ENCODE measurements at places on chromosomes 13 and 19. TPM values are rescaled to one million over a fixed set of nuclear protein-coding genes. Genes with fewer than 3 reads are reported as not detected.

Gene PEG3
- 9.9 TPM for total RNA-seq

Gene CD37
- 33.0 TPM for total RNA-seq

Gene RNU6-9
- not detected for total RNA-seq

DNA sequence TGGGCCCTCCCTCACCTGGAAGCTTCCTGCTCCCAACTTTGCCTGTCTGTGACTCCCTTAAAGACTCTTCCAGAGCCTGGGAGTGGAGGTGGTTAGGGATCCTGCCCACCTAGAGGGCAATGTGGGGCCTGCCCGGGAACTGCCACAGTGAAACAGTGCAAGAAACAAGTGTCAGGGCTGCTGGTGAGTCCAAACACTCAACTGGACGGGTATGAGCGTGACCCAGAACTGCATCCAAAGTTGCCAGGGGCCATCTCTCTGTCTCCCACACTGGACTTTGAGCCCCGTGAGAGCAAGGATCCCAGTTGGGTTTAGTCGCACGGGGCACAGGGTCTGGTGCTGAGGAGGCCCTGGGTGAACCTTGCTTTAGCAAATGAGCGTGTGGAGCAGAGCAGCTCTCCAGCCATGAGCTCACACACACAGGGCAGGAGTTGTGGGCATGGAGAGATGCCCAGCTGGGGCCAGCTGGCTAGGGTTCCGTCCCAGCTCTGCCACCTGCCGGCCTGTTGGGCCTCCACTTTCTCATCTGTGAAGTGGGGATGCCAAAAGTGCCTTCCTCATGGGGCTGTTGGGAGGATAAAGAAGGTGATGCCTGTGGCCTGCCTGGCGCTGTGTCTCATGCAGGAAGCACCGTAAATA lies 2.8 kb upstream of the NUMBL start:
- H3K27ac ChIP-seq, result no peak overlapping the region
- no peaks in the 10 kb centered on the region for H3K27me3 ChIP-seq
- no peak overlapping the region for H3K4me3 ChIP-seq

GRCh38 chr13:23740002-23740401 lies 149.2 kb downstream of the MIPEP start:
- no peak overlapping the region for H3K4me3 ChIP-seq
- H3K27ac ChIP-seq, result no peak overlapping the region
- no peaks in the 10 kb centered on the region for H3K27me3 ChIP-seq
- H3K36me3 ChIP-seq, result no peaks in the 10 kb centered on the region
- H3K4me1 ChIP-seq, result no peaks in the 10 kb centered on the region
- no peak for DNase-seq

DNA sequence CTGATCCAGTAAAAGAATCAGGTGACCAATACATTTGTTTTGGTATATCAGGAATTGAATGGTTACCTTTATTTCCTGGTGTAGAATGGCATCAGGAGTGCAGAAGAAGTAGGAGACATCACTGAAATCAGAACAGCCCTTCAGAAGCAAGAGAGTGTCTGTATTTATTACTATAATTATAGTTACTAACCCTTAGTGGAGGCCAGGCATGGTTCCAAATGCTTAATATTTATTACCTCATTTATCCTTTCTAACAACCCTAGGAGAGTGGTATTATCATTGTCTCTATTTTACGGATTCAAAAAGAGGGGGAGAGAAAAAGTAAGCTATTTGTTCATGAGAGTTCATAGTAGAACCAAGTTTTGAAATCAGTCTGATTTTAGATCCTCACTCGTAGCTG lies 1292.9 kb downstream of the PCDH9 start:
- no peaks in the 10 kb centered on the region for H3K36me3 ChIP-seq
- no peaks in the 10 kb centered on the region for H3K27me3 ChIP-seq
- no peak for DNase-seq
- H3K4me3 ChIP-seq, result no peak overlapping the region
- H3K27ac ChIP-seq, result no peak overlapping the region

DNA sequence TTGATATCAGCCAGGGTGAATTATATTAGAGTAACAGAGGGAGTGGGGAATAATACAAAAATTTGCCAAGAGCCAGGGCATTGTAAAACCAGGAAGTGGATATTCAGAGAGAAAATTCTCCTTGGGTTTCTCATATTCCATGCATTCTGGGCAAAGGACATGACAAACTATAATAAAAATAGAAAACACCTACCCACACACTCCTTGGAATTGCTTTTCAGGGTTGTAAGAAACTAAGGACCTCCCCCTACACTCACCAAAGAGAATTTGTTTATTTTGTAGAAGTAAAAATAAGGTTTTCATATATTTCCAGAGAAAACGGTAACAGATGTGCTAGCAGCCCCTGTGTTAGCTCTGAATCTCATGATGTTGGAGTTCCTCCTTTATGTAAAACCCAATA lies 649.6 kb downstream of the SLITRK1 start:
- no peaks in the 10 kb centered on the region for H3K27me3 ChIP-seq
- H3K36me3 ChIP-seq, result no peaks in the 10 kb centered on the region
- H3K27ac ChIP-seq, result no peak overlapping the region
- H3K4me3 ChIP-seq, result no peak overlapping the region
- peaks cover 15% of the 10 kb centered on the region for H3K4me1 ChIP-seq

DNA sequence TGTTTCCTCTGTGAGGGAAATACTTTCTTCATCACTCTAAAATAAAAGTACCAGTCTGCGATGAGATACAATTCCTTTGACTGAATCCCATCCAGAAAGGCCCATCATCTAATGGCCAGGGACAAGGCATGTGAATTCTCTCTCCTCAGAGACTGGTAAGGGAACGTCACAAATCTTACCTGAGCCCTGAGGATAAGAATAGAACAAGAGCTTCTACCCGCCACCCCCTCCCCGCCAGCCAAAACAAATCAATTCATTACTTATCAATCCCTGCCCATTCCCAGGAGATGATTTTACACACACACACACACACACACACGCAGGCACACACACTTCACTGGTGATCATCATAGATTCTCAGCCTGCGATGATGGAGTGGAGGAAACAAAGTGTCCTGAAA lies 198.7 kb downstream of the DNAJC15 start:
- no peaks in the 10 kb centered on the region for H3K4me1 ChIP-seq
- no peak overlapping the region for H3K27ac ChIP-seq

DNA sequence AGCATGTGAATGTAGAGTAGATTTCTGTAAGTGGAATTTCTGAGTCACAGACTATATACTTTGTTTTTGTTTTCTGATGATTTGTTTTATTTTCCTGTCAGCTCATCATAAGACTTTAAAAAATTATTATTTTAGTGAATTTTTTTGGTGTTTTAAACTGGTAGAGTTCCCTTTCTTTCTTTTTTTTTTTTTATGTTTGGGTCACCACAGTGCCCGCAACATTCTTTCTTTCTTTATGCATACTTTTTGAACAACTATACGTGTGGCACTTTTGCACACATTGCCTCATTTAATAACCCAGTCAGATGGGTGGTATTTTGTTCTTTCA lies 46.0 kb downstream of the WDFY2 start:
- no peak overlapping the region for H3K4me3 ChIP-seq
- H3K27ac ChIP-seq, result no peak overlapping the region

GRCh38 chr19:50460161-50460765 lies 16.0 kb upstream of the EMC10 start:
- no peak overlapping the region for H3K27ac ChIP-seq
- H3K4me1 ChIP-seq, result no peaks in the 10 kb centered on the region
- DNase-seq, result no peak

DNA sequence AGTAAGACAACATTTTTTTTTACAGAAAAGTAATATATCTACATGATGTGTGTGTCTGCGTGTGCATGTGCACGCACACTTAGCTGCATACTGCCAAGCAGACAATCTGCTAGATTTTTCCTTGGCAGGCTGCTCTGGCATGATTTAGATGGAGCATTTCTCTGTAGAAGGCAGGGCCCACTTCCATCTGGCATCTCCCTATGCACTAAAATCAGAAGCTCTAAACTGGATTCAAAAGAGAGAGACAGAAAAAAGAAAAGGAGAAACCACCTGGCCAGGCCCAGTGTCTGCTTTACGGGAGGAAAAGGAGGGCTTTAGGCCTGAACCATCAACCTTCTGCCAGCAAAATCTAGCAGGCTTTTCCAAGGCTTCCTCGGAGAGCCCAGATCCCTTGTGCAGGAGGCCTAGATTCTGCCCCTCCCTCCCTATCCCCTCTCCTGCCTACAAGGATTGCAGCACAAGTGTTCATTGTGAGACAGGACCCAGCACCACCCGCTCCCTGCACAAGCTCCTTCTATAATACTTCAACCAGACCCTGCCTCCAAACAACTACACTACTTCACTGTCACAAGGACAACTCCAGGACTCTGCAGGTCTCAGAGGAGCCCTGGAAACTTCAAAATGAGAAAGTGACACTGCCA lies 99.3 kb downstream of the DOCK9 start:
- peak overlapping the region; percentile 7 for H3K27ac ChIP-seq
- H3K36me3 ChIP-seq, result peaks cover 6% of the 10 kb centered on the region
- H3K4me3 ChIP-seq, result no peak overlapping the region
- H3K4me1 ChIP-seq, result peaks cover 10% of the 10 kb centered on the region
- DNase-seq, result no peak

DNA sequence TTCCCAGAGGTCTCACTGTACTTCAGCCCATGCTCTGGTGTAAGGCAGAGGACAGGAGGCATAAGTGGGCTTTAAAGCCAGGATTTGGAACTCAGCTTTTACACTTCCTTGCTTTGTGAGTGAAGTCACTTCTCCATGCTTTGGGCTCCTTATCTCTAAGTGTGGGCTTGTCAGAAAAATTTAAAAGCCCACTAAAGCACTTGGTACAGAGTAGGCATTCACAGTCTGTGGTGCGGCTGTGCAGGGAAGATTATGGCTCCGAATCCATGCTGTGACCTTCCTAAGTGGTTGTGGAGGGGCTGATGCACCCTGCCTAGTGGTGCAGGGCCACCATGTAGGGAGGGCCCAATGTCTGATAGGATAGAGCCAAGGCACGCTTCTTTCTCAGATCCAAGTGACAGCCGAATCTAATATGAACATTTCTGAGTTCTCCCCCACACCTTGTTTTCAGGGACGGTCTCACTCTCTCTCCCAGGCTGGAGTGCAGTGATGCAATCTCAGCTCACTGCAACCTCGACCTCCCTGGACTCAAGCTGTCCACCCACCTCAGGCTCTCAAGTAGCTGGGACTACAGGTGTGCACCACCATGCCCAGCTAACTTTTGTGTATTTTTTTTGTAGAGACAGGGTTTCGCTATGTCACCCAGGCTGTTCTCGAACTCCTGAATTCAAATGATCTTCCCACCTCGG lies 6.9 kb downstream of the TIMM29 start:
- DNase-seq, result no peak
- peaks cover 7% of the 10 kb centered on the region for H3K4me1 ChIP-seq
- peaks cover 3% of the 10 kb centered on the region for H3K36me3 ChIP-seq
- H3K27me3 ChIP-seq, result no peaks in the 10 kb centered on the region

DNA sequence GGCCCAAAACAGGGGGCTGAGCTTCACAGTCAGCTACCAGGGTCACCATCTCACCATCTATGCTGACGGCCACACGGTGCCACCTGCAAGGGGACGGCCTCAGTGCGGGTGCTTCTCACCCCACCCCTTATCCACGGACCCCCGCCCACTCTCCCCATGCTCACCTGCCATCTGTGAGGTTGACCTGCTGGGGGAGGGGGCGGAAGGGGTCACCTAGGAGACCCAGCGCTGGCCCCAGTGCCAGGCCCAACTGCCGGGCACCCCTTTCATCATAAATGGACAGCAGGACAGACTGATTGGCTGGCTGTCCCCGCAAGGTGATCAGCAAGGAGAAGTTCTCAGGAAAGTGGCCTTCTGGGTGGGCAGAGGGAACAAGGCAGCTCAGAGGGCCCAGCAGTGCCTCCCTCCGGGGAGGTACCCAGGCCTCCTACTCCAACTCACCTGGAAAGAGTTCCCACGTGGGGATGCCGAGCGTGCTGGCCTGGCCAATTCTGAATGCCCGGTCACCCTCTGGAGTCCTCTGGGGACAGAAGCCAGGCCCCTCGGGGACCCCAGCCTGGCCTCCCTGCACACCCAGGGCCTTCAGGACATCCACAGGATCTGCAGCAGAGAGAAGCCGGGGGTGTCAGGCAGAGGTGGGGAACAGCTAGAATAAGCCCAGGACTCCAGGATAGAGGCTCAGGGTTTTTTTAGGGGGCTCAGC lies 4.5 kb downstream of the COL5A3 start:
- H3K4me1 ChIP-seq, result peaks cover 28% of the 10 kb centered on the region
- no peaks in the 10 kb centered on the region for H3K36me3 ChIP-seq
- no peak overlapping the region for H3K4me3 ChIP-seq
- H3K27ac ChIP-seq, result no peak overlapping the region

- H3K4me1 ChIP-seq, result no peaks in the 10 kb centered on the region
- no peaks in the 10 kb centered on the region for H3K36me3 ChIP-seq
- no peak for DNase-seq
Observed at GRCh38 chr19:13461536-13461935, 44.7 kb downstream of the CACNA1A start.

DNA sequence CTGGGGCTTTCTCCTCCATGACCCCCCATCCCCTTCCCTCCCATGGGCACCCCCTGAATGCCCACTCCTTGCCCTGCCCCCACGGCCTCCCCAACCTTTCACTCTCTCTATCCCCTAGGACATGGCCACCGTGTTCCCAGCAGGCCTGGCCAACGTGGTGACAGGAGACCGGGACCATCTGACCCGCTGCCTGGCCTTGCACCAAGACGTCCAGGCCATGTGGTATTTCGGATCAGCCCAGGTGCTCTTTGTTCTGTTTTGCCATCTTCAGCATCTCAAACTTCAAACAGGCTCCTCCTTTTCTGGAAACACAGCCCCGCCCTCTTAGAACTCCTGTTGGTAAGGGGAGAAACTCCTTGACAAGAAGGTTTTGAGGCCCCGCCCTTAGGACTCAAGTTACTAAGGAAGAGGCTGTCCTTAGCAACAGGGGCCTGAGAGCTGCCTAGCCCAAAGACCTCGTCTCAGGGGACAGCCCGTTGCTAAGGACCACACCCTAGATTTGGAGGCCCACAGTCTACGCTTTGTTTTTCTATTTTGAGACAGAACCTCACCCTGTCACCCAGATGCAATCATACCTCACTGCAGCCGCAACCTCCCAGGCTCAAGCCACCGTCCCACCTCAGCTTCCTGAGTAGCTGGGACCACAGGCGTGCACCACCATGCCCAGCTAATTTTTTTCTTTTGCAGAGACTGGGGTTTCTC lies 5.1 kb upstream of the FLT3LG start:
- H3K27ac ChIP-seq, result no peak overlapping the region
- peak; percentile 31 for DNase-seq
- H3K4me1 ChIP-seq, result peaks cover 4% of the 10 kb centered on the region
- H3K27me3 ChIP-seq, result no peaks in the 10 kb centered on the region
- no peaks in the 10 kb centered on the region for H3K36me3 ChIP-seq

Measured in thoracic aorta (tissue), 2 donors.